ENCODE measurements at places on chromosomes 13 and 19.
A peak's percentile ranks its signal among the peaks of the same experiment; 100 is the strongest.

- DNase-seq, result no peak
Measured at GRCh38 chr19:1153891-1154730, 20.0 kb downstream of the SBNO2 start.

DNA sequence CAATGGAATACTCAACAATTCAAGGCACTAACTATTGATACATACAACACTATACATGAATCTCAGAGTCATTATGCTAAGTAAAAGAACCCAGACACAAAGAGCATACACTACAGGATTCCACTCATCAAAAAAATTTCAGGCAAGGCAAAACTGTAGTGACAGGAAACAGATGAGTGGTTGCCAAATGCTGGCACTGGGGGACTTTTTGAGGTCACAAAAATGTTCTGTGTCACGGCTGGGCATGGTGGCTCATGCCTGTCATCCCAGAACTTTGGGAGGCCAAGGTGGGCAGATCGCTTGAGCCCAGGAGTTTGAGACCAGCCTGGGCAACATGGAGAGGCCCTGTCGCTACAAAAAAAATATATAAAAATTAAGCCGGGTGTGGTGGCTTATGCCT, 129.4 kb downstream of the KL start:
- no peak for DNase-seq

DNA sequence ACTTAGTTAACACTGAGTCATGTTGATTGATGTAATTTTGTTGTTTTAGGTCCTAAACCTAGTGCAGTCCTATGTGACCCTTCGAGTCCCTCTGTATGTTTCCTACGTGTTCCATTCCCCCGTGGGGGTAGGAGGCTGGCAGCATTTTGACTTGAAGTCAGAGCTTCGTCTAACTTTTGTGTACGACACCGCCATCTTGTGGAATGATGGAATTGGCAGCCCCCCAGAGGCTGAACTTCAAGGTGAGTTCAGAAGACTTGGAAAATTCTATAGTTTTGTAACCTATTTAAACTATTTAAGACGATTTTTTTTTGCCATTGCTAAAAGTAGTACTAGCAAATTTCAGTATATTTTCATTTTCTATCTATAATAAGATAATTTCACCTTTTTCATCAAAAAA, 117.9 kb downstream of the STOML3 start:
- peak; percentile 50 for DNase-seq

DNA sequence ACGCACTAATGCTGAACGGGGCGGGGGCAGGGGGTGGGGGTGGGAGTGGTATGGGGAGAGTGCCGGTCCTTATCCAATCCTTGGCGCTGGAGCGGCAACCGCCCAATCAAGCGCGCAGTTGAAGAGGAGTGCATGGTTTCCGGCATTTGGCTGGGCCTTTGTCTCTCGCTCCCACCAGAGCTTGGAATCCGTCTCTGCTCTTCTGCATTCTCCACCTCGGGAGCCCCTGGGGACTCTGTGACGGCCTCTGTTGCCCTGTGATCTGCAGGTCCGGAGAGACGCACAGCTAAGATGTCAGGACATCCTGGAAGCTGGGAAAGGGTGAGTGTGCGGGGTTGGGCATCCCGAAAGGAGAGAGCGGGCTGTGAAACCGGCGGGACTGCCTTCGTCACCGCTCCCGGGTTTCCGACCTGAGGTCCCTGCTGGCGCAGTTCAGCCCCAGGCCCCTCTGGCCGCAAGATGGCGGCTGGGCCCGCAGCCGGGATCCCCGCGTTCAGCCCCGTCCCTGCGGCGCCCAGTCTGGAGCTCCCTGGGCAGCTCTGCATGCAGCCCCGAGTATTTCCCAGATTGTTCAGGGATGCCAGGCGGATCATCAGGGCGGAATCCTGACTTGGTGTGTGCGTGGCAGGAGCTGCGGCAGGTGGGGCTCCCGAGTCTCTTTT, 53.6 kb upstream of the ZNF254 start:
- DNase-seq, result peak; percentile 94

DNA sequence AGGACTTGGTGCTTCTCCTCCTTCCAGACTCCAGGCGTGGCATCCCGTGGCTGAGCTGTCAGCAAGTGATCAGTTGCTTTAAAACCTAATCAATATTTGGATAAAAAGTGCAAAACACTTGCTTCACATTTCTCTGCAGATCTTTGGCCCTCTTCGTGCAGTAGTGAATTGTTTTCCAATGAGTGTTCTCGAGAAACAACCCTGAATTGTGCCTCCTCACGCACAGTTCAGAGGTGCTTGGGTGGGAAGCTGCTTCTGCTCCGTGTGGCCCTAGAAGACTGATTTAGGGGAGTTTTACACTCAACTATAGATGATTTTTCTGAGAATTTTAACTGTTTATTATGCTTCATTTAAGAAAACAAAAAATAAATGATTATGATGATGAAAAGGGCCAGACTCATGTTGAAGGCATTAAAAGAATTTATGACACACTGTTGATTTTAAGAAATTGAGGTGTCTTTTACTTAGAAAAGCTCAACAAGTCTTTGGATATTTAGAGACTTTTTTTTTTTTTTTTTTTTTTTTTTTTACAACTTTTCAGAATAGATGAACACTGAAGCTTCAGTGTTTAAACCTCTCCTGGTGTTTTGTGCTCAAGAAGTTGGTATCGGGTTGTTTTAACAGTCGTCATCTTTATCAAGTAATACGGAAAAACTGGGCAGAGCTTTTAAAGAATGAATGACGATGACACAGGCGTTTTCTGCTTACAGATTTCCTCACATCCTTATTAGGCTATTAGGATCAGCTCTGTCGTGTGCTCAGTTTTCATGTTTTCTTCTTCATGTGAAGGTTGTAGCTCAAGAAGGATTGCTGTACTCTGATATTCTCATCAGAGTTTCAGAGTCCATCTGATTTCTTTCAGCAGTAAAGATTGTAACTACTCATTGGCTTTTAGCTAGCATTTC, 39.5 kb upstream of the TEX29 start:
- peak; percentile 59 for DNase-seq

DNA sequence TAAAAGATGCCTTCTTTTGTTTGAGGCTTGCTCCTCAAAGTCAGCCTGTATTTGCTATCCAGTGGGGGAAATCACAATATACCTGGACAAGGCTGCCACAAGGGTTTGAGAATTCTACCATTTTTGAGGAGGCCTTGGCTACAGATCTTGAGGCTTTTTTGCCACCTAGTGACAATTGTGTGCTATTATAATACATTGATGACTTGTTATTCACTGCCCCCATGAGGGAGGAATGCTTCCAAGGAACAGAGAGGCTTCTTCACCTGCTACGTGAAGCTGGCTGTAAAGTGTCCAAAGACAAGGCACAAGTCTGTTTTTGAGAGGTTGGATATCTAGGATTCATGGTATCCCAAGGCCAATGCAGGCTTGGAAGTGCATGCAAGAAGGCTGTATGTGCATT, 72.5 kb downstream of the ZNF708 start:
- DNase-seq, result peak; percentile 46

GRCh38 chr19:55212447-55212846, 3.1 kb upstream of the PTPRH start:
- DNase-seq, result peak; percentile 30

- DNase-seq, result peak; percentile 75
Measured at GRCh38 chr13:67023130-67023876, 206.8 kb downstream of the PCDH9 start.

- DNase-seq, result no peak
Measured at GRCh38 chr13:86909318-86909717, 761.9 kb upstream of the SLITRK5 start.

DNA sequence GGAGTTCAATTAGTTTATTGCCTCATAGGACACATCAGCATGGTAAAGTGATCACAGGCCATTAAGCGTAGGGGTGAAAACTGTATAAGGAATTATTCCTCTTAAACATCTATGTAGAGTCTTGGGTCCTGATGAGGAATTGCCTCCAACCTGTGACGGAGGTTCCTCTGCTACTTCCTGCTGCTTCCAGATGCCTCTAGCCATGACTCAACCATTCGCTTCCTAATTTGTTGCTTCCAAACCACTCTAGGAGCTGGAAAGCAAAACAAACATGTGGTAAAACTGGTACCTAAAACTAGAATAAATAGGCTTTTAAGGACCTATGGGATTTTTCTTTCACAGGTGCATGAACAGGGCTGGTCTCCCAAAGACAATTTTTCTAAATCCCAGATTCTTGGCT, 253.8 kb downstream of the KLF12 start:
- DNase-seq, result peak; percentile 62

DNA sequence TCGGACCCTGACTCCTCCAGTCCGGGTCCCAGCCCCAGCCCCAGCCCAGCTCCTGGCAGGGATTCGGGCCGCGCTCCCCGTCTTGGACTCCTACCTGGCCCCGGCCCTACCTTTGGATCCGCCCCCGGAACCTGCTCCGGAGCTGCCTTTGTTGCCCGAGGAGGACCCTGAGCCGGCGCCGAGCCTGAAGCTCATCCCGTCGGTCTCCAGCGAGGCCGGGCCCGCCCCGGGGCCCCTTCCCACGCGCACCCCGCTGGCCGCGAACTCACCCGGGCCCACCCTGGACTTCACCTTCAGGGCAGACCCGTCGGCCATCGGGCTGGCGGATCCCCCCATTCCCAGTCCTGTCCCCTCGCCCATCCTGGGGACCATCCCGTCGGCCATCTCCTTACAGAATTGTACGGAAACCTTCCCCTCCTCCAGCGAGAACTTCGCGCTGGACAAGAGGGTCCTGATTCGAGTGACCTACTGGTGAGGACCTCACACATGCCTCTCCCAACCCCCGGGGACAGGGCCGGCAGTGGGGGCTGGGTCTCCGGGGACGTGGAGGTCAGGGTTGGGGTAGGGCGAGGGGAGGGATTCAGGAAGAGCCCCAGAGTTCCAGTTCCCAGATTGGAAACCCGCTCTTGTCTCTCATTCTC, 732 bp downstream of the SELENOV start:
- no peak for DNase-seq

DNA sequence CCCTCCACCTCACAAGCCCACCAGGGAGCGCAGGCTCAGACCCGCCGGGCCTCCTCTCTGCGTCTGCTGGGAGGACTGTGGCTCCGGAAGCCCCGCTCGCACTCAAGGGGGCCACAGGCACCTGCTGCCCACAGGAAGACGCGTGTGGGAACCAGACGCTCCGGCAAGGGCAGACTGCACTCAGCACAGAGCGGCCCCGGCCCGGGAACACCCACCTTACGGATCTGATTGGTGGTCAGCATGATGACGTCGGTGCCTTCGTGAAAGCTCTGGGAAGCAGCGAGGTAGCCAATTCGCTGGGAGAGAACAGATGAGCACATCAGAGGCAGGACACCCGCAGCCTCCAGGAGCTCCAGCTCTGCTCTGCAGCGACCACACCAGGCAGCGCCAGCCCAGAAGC, 14.6 kb downstream of the AP3D1 start:
- no peak for DNase-seq

DNA sequence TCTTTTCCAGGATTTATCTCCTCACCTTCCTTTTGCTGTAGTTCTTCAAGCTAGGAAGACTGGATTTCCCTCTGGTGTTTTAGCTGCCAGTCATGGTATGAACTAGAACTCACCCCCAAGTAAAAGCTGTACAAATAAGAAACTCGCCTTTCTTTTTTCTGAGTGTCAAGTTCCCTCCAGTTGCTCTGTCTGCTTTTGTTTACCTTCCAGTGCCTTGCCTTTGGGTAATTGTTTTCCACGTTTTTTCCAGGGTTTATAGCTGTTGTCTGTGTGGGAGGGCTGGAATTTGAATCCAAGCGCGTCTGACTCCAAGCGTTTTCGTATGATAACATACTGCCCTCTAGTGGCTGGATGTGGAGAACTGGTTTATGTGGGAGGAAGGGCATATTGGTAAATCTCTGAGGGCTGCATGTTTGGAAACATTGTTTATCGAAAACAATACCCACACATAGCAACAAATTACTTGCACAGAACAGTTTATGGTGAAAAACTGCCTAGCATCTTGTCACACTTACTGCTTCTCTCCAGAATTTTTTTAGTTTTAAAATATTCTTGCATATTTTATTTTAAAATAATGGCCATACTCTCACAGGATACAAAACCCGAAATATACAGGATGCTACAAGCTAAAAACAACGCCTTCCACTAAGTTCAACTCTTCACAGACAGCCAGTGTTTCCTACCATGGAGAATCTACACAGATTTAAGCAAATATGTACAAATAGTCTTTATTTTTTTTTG, 19.2 kb downstream of the RCN3 start:
- DNase-seq, result peak; percentile 91

GRCh38 chr19:20171285-20171684, 4.3 kb downstream of the ZNF486 start:
- DNase-seq, result no peak

DNA sequence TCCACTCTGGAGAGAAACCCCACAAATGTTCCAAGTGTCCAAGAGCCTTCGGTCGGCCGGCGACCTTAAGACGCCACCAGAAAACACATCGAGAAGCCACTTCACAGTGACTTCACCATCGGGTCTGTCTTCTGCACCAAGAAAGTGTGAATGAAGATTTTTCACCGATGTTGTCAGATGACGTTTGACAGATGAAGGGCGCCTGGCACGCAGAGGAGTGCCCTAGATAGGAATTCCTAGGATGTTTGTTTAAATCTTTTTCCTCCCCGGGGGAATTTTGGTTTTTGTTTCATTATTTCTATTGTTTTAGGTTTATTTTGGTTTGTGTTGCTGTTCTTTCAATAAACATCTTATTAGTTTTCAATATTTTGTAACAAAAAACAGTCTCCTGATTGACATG, 7.0 kb downstream of the ZSCAN5C start:
- no peak for DNase-seq

- peak; percentile 56 for DNase-seq
Measured at GRCh38 chr13:113724780-113725315, 34.2 kb upstream of the TMEM255B start.

DNA sequence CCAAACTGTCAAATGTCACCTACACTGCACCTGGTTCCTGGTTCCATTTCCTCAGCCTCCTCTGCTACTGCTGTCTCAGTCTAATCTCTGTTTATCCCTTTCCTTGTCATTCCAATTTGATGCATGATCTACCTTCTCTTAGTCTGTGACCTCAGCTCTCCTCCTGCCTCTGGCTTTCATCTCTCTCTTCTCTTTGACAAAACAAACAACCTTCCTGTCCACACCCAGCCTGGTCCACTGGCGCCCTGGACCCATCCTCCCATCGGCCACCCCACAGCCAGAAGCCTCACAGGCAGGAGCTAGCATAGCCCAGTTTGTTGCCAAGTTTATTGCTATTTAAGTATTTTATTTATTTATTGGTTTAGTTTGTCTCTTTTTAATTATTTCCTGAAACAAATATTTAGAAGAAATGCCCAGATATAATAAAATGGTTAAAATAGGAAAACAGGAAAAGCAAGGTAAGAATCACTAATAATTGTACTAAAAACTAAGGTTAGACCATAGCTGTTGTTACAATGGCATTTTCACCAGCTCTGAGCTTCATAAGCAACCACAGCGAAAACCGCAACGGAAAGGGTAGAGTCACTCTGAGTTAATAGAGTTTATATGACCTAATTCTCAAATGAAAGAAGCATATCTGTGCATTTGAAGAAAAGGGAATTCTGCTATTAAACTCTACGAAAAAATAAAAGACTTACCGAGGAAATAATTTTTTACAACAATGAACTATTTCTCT, 68.6 kb downstream of the EFNB2 start:
- peak; percentile 7 for DNase-seq

Data from ELR (cell line).